T-helper 17 cell (primary cell): ENCODE measurements at places on chromosomes 1 and 21.

DNA sequence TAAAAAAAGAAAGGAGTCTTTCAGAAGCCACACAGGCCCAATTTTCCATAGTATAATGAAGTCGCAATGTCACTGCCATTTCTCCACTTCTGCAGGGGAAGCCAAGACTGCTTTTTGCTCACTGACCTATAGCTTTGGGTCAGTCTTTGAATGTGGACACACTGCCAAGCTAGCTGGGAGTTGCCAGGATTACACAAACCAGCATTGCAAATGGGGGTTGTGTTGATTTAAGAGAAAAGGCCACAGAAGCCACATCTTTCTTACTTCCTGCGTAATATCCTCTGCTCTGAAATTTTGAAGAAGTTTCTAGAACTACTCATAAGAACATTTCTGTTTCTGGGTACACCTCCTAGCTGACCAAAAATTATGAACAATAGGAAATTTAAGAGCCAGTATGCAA lies 45.8 kb upstream of the SAMSN1 start:
- H3K36me3 ChIP-seq: no peaks in the 10 kb centered on the region
- H3K27me3 ChIP-seq: no peaks in the 10 kb centered on the region
- H3K4me3 ChIP-seq: no peak overlapping the region
- DNase-seq: no peak
- no peak overlapping the region for H3K27ac ChIP-seq

- no peaks in the 10 kb centered on the region for H3K27me3 ChIP-seq
- no peaks in the 10 kb centered on the region for H3K4me1 ChIP-seq
- DNase-seq: no peak
- H3K4me3 ChIP-seq: no peak within 1 kb of the TSS
- peak within 1 kb of the TSS; percentile 39 for H3K27ac ChIP-seq
Measured at GRCh38 chr1:109539676-109540075, at the start of gene GPR61. TSS of gene GPR61 (plus strand) at chr1:109539872. CDS start at chr1:109543023, 3,151 bp downstream.

DNA sequence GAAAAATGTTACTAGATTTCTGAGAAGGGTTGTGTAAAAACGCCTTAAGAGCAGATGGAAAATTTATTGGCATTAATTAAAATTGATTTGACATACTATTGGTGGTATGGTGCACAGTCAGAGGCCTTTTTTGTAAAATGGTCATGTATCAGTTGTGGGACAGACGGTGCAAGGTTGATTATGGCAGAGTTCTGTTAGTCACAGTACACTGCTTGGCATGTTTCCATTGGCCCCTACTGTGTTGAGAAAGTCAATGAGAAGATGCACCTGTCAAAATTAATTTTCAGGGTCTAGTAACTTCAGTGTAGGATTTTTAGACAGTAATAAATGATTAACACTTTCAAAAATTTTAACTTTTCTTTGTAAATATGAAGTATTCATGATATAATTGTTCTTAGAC lies 4.4 kb downstream of the B3GALT2 start:
- H3K27ac ChIP-seq: peak overlapping the region; percentile 44
- no peak for DNase-seq
- no peaks in the 10 kb centered on the region for H3K36me3 ChIP-seq

DNA sequence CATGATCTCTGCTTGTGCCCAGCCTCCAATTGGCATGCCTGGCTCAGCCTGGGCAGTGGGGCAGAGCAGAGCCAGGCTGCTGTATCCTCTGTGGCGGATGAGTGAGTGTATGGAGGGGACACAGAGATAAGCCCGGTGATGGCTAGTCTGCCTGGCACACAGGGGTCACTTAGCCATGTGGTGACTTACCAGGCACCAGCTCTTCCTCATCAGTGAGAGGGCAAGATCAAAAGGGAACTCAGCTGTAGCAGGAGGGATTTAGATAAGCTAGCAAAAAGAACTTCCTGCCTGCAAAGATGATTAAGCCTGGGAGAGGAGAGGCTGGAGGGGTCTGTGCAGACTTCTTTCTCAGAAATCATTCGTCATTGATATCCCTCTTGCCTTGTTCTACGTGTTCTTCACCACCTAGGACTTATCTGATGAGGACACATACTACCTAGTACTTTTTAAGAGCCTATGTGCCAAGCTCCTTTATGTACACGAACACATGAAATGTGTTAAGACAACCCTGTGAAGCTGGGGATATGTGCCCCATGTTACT lies 7.9 kb downstream of the KIF21B start:
- H3K36me3 ChIP-seq: no peaks in the 10 kb centered on the region
- peak overlapping the region; percentile 97 for H3K27ac ChIP-seq
- DNase-seq: no peak
- peaks cover 75% of the 10 kb centered on the region for H3K4me1 ChIP-seq

DNA sequence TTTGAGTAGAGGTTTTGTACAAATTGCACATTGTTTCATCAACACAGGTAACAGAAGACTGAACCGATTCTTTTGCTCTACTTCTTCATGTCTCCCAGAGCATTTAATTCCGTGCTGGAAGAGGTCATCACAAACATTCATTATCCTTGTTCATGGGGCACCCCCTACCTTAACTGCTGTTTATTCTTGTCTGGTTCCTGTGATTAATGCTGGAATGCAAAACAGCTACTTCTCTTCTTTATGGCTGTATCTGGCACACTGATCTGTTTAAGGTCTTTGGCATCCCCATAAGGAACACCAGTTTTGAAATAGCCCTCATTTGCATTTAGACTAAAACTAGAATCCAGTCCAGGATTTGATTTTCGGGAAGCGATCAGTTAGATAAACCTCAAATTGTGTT lies 42.2 kb downstream of the NTNG1 start:
- DNase-seq: no peak
- H3K36me3 ChIP-seq: no peaks in the 10 kb centered on the region
- H3K4me1 ChIP-seq: no peaks in the 10 kb centered on the region
- no peak overlapping the region for H3K4me3 ChIP-seq
- no peak overlapping the region for H3K27ac ChIP-seq
- H3K27me3 ChIP-seq: peaks cover 12% of the 10 kb centered on the region

- no peak overlapping the region for H3K27ac ChIP-seq
- H3K4me1 ChIP-seq: no peaks in the 10 kb centered on the region
- no peaks in the 10 kb centered on the region for H3K27me3 ChIP-seq
- no peaks in the 10 kb centered on the region for H3K36me3 ChIP-seq
- no peak for DNase-seq
Measured at GRCh38 chr1:83794384-83794783, 204.5 kb downstream of the TTLL7 start.
